T1000 (cell line): ENCODE measurements at places on chromosomes 4 and X.

DNA sequence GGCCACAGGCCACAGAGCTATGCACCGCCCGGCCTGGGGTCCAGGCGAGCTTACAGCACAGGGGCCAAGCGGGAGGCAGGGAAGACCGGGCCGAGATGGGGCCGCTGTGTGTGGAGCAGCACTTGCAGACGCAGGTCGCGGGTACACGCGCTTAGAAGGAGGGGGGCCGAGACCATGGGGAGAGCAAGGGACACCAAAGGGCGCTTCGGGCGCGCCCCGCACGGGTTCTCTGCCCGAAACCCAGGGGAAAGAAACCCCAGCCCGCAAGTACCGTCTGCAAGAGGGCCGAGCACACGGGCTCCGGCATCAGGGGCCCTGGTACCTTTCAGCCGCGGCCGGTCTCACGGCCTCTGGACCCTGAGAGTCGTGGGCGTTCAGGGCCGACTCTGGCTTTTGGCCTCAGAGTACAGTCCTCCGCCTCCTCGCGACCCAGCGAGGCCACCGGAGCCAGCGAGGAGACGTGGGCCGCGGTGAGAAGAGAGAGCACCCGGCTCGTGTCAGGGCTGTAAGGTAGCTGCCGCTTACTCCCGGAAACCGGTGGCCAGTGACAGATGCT is 342 bp downstream of the EOLA2 start:
- DNase-seq = no peak

- DNase-seq = peak; percentile 40
These were observed 26.4 kb downstream of the NOP14 start for GRCh38 chr4:2936773-2937145.

- no peak for DNase-seq
These were observed 170.4 kb upstream of the BCOR start for GRCh38 chrX:40268188-40268520.

GRCh38 chrX:112662559-112663427 is 16.9 kb downstream of the LHFPL1 start:
- DNase-seq = no peak

- no peak for DNase-seq
These were observed 44.3 kb upstream of the HCCS start for GRCh38 chrX:11066812-11067211.

GRCh38 chr4:101346351-101347266 is 717 bp downstream of the PPP3CA start:
- peak; percentile 60 for DNase-seq

GRCh38 chrX:153862369-153863250 is 23.4 kb downstream of the L1CAM start:
- DNase-seq = no peak
